ENCODE measurements at places on chromosomes 2 and 18.

GRCh38 chr18:13791181-13791580, 32.8 kb upstream of the MC5R start:
- no peak for DNase-seq

- no peak for DNase-seq
Measured at GRCh38 chr18:8800445-8800844, 95.1 kb downstream of the MTCL1 start.

GRCh38 chr2:9693196-9693491, 62.3 kb upstream of the YWHAQ start:
- peak; percentile 68 for DNase-seq

GRCh38 chr2:240993446-240994170, 4.8 kb upstream of the SNED1 start:
- no peak for DNase-seq

- no peak for DNase-seq
Measured at GRCh38 chr2:149767516-149767974, 180.0 kb upstream of the MMADHC start.

DNA sequence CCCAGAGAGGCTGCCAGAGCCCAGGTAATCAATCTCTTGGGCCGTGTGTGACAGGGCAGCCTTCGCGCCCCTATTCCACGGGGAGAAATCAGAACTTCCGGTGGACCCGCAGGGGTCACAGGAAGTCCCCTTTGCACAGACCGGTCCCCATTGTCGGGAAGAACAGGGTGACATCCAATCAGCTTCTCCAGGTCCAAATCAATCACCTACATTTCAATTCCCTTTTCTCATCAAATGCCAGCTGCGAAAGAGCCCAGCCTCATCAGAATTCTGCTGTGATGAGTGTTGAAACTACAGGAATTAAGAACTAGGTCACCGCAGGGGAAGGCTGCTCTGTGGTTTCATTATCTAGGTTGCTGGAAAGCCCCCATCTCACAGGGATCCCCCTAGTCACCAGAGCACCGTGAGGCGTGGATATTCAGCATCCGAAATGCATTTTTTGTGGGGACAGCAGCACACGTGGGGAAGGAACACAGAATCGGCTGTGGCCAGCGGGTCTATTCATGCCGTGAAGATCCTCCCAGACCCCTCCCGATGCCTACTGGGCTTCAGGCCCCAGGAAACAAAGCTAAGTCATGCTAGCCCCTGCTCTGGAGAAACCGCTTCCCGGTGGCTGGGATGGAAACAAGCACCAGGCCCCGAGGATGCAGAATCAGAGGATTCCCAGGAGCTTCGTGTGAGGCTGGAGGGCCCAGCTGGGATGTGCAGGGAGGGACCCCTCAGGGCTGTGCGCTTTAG, 193.7 kb upstream of the ID2 start:
- DNase-seq: peak; percentile 88

DNA sequence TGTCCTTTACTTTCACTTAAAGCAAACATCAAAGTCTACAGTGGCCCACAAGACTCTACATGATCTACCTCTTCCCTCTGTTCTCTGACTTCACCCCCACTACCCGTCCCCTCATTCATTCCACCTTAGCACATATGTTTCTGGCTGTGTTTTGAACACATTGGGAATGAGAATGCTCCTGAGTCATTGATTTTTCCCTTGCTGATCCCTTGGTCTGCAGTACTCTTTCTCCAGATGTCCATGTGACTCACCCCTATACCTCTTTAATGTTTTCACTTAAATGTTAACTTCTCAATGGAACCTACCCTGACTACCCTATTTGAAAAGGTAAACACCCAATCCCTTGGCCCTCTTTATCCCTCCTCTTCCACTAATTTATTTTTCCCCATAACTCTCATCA, 30.7 kb upstream of the FRZB start:
- no peak for DNase-seq

DNA sequence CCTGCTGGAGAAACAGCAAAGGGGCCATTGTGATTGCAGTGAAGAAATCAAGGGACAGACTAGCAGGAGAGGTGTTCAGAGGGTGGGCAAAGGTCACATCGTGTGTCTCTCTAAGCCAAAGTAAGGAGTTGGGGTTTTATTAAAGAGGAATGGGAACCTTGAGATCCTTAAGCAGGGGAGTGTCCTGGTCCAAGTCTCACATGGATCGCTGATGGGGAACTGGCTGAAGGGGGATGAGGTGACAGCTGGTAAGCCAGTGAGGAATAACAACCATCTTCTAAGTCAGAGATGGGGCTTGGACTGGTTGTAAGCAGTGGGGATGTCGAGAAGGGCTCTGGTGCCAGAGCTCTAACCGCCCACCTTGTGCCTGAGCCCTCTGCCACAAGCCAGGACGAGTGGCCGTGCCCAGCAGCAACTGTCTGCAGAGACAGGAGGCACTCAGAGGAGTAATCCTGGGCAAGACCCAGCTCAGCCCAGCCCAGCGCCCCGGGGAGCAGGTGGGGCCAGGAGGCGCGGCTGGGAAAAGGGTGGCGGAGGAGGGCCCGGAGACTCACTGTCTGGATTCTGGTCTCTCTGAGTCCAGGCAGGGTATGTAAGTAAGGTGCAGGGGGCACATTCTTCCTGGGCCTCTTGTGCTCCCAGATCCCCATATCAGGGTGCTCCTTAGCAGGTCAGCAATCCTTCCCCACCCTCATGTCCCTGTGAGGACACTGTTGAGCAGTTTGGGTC, 13.7 kb downstream of the WNT10A start:
- DNase-seq: no peak

GRCh38 chr18:55404832-55405465, 183.0 kb downstream of the TCF4 start:
- no peak for DNase-seq

- no peak for DNase-seq
Measured at GRCh38 chr2:55768991-55769390, 75.3 kb upstream of the PNPT1 start.

GRCh38 chr18:59093668-59094067, 46.0 kb upstream of the SEC11C start:
- no peak for DNase-seq

DNA sequence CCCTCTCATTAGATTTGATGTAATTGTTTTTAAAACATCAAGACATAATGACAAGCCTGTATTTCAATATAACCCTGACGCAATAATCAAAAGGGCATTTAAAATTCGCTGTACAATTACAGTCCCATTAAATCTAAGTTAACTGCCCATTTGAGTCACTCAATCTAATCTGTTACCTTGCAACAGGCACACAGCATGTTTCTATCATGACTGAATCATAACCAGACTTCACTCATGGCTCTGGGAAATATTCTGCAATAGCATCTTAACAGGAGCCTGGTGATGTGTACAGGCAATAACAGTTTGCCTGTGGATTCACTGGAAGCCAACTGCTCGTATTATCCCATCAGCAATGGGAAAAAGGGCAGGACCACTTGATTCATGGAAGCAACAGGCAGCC, 142.3 kb upstream of the NCKAP5 start:
- no peak for DNase-seq

GRCh38 chr18:23964282-23965238, 50.0 kb upstream of the TTC39C start:
- DNase-seq: no peak

- DNase-seq: no peak
Measured at GRCh38 chr2:15182275-15182674, 378.9 kb downstream of the NBAS start.

DNA sequence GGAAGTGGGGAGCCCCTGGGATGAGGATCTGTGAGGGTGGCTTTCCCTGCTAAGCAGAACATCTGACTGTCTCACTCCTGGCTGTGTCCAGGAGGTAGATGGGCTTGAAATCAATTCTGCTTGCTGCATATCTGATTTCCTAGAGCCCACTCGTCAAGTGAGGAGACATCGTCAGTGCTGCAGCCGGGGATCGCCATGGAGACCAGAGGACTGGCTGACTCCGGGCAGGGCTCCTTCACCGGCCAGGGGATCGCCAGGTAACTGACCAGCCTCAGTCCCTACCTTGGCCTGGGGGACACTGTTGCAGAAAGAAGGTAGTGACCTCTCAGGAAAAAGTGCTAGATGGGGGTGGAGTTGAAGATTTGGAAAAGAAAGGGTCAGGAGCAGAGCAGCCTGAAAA, 31.3 kb downstream of the CNGA3 start:
- DNase-seq: no peak

GRCh38 chr18:37320317-37320716, 245.3 kb downstream of the CELF4 start:
- no peak for DNase-seq

GRCh38 chr2:98445683-98446581, 1.3 kb downstream of the INPP4A start:
- DNase-seq: peak; percentile 62

DNA sequence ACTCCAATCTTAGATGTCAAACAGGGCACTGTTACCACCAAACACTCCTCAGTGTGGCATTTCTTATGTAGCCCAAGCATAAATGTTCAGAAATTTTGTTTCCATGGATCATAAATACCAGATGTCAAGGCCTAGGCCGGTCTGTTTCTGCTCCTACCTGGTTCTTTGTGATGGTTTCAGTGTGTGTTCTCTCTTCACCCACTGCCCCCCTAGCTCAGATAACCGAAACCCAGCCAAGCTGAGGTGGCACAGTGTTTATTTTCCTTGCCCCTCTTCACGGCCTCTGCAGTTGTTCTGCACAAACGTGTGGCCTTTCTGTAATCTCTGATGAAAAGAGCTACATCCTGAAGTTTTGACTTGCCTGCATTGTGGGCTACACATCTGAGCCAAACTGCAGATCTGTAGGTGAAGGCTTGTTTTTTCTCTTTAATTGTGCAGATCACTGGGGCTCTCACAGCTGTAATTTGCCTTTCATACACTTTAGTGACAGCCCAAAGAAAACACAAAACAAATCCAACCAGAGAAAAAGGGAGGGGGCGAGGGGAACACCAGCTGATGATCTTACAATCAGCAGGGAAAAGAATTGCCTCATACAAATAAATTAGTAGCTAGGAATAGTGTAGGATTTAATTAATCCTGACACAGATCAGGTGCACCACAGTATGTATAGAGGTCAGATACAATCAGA, 99.1 kb downstream of the NRP2 start:
- no peak for DNase-seq

DNA sequence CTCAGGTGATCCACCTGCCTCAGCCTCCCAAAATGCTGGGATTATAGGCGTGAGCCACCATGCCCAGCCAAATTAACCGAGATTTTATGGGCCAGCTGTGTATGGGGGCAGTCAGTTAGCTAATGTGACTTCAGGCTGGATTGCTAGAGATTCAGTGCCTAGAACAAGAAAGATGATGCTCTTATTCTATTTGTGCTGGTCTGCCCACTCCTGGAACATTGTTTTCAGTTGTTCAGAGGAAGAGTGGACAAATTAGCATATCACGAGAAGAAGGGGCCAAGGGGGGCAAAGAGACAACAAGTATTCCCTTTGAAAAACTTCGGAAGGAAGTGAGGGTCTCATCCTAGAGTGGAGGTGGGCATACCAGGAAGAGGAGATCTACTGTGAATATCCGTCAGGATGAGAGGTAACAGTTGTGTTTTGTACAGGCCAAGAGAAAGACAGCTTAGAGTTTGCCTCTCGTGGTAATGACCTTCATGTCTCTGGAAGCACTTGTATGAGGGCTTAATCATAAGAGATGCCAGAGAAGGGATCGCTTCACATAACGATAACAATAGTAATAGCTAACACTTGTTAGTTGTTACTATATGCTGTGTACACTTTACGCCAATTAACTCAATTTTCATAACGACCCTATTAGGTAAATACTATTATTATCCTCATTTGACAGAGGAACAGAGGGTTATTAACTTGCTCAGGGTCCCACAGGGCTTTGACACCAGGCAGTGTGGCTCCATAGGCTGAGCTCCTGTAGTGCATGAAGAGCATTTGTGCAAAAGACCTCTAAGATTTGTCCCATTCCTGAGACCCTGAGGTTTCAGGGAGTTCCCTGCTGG, 138.3 kb downstream of the DDX1 start:
- no peak for DNase-seq

- DNase-seq: no peak
Measured at GRCh38 chr2:142756430-142756829, 121.0 kb upstream of the KYNU start.

GRCh38 chr2:173134703-173135102, 59.1 kb downstream of the MAP3K20 start:
- DNase-seq: no peak

- no peak for DNase-seq
Measured at GRCh38 chr18:54561706-54562267, 29.3 kb upstream of the DYNAP start.

GRCh38 chr2:224948859-224949258, 93.4 kb downstream of the DOCK10 start:
- no peak for DNase-seq

GRCh38 chr18:80143881-80144280, 34.8 kb downstream of the ADNP2 start:
- DNase-seq: no peak

- peak; percentile 56 for DNase-seq
Measured at GRCh38 chr2:172103471-172104272, 972 bp upstream of the DLX2 start.

DNA sequence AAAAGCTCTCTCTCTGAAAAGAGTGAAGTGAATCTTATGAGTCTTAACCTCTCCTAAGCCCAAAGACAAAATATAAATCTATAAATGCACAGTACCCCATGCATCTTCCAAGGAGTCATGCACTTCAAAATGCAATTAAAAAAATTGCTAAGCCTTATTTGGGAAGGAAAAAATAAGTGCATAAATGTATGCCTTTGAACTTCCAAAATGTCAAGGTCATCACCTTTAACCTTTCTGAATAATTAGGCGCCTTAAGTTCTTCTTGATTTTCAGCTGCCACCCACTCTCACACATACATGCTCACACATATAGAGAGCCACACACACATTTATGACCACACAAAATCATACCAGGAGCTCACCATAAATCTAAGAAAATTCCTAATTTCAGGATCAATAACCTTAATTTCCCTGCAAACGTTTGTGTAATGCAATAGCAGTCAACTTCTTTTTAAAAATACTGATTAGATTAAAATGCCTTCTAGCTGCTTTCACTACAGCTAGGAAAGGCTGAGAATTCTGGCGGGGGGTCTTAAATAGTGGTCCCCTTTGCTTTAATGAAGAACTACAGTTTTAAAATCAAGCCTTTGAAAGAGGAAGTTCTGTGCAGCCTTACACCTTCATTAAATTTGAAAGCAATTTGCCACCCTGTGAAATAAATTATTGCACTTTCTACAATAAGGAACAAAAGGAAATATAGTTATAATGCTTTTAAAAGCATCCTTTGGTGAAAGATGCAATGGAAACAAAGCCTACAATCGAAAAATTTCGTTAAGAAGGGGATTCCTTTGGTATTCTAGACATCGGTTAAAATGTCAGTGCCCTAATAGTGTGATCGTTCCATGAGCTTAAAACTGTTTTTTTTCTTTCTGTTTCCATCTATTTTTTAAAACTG, 3.6 kb downstream of the HOXD11 start:
- no peak for DNase-seq

GRCh38 chr2:15271276-15271675, 289.9 kb downstream of the NBAS start:
- DNase-seq: no peak

- no peak for DNase-seq
Measured at GRCh38 chr18:10252952-10253705, 201.3 kb upstream of the APCDD1 start.

Measured in T-helper 2 cell (primary cell).